ENCODE measurements at places on chromosomes 16 and 17.
A peak's percentile ranks its signal among the peaks of the same experiment; 100 is the strongest.

DNA sequence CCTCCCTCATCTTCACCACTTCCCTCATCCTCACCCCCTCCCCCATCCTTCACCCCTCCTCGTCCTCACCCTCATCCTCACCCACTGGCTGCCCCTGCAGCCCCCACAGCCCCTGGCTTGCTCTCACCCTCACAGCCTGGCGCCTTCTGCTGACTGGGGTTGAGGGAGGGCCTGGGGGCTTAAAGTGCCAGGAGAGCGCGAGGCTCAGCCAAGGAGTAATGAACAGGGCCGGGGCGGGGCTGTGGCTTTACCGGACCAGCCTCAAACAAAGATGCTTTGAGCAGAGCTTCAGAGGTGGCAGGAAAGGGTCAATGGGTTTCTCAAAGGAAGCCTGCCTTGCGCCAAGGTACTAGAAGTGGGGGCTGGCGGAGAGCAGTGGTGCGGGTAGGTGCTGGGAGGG, at the start of gene PRSS33:
PRSS33 (minus strand) TSS at position 155 of the 400 bp plus-strand sequence. CDS start 1,013 bp downstream, outside the sequence.
- DNase-seq, result no peak

DNA sequence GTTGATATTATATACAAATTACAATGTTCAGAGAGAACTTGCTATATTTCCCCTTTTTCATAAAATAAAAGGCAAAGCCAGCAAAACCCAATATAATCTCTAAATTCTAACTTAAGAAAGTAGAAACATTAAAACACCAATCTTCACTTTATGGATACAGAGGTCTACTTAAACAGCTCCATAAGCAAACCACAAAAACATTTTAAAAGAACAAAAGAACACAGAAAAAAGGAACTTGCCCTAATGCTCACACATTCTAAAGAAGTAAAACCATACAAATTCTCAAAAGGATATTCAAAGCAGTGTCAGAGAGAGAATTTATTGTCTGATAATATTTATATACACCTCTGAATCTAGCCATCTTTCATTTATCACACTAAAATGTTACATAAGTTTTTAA, 606 bp downstream of the ABCA10 start:
- DNase-seq, result no peak

DNA sequence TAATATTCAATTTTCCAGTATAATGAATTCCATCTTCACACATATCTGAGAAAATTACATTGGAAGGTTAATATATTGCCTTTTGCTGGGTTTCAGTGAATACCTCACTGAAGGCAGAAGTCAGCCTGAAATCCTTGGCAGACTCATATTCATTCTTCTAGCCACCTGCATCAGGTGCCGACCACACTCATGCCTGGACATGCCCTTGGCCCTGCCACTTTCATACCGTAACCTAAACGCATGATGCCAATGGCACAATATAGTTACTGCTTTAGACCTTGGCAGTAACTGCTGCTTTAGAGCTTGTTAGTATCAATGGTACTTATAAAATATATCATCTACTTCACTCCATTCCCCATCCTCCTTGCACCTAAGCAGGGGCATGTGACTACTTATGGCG, 817.6 kb upstream of the CDH8 start:
- no peak for DNase-seq

DNA sequence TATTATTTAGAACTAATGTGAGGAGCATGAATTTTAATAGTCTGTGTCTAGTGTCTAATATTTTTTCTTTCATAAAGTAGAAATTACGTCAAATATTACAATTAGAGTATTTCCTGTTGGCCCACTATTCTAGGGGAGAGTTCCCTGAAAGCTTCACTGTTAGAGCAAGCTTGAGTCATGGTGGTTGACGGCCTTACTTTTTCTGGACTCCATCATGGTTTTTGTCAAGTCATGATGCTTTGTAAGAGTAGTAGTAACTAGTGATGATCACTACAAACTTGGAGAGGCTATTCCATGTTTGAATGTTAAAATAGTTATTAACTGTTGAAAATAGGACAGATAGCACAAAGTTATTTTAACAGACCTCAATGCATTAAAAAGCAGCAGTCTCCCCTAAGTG, 1.7 kb downstream of the PSMD11 start:
- DNase-seq, result no peak

DNA sequence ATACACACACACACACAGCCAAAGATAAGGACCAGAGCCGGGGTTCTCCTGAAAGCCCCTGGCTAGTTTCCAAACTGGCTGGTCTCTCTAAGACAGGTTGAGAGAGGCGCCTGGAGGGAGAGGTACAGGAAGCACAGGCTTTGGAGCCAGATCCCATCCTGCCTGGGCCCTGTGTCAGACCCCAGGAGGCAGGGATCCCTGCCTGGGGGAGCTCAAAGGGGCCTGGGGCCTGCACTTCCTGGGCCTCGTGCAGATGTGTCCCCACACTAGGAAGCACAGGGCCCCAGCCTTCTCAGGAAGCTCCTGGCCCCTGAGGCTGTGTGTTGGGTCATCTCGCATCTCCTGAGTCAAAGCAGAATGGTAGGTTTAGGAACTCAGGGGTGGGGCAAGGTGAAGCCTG, 16.0 kb downstream of the SLC5A10 start:
- no peak for DNase-seq

- DNase-seq, result no peak
These were observed 911 bp downstream of the ARL16 start for GRCh38 chr17:81682565-81683207.

DNA sequence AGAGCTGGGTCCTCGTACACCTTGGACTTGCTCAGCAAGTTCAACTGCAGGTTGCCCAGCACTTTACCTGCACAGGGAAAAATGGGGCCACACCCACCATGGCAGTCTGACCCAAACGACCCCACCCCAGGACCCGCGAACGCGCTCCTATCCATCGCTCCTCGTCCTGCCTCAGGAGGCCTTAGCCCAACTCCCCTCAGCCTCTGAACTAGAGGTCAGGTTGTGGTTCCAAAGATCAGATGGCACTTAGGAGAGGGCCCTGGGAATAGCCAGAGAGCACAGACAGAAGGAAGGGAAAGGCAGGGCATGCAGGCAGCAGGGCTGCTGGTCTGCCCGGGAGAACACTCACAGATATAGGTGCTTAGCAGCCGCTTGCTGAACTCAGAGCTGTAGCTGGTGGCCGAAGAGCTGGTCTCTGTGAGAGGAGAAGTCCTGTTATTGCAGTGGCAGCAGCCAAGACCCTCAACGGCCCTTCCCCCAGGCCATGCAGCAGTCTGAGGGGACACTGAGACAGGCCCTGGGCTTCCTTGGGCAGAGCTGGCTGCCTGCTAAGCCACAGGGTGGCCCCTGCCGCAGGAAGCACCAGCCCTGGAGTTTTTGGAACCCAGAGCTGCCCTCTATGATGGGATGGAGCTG, 6.9 kb downstream of the ZACN start:
- no peak for DNase-seq

DNA sequence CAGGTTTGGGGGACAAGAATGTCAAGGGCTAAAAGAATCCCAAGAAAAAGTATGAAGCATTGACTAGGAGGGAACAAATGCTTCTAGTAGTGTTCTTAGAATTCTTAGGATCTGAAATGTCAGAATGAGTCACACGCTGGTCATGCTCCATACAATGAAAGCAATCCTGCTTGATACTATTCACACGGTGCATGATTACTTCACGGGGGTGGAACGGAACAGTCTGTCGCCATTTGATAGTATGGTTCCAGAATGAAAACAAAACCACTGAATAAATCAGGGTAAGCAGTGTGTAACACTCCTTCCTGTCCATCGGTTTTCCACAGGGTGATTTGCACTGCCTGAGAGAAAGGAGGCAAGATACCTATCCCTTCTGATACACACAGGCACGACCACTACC, 22.9 kb upstream of the YWHAE start:
- no peak for DNase-seq

DNA sequence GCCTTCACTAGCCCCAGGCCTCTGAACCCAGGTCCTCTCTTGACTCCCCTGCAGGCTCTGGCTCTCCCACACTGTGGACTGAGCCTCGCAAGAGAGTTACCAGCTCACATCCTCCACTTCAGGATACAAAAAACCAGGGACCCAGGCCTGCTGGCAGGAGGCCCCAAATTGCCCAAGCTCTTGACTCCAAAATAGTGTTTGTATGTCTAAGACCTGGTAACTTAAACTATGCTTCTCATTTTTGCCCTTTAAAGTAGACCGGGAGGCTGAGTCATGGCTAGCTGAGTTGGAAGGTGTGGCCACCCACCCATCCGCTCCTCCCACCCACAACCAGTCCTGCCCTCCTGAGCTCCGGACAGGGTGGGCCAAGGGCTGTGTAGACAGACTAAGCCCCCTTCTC, 250.0 kb downstream of the SOX9 start:
- DNase-seq, result no peak

- no peak for DNase-seq
These were observed 50.0 kb downstream of the NUP93 start for GRCh38 chr16:56779906-56780305.

DNA sequence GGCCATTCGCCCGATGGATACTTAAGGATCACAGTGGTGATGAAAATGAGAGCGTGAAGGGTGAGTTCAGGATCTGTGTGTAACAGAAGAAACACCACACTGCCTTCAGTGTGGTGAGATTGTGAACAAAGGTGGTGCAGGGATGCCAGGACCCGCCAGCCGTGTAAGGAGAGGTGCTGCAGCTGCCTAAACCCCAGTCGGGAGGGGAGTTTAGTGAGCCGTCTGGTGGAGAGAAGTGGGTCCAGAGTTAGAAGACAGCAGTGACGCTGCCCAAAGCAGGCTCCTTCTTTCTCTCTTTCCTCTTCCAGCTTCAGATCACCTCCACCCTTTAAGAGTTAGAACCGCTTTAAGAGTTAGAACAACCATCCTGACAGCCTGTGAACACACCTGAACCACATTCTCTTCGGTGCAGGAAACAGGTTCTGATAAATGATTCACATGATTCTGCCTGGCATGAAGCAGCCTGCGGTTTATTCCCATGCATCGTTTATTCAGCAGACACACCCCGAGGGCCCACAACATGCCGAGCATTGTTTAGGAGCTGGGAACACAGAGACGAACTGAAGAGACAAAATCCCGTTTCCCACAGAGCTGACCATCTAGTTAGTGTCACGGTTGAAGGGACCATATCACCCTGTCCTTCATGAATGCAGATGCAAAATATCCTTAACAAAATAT, 84.0 kb upstream of the DNAH17 start:
- no peak for DNase-seq

GRCh38 chr16:22315979-22316378, 18.8 kb downstream of the POLR3E start:
- DNase-seq, result no peak

DNA sequence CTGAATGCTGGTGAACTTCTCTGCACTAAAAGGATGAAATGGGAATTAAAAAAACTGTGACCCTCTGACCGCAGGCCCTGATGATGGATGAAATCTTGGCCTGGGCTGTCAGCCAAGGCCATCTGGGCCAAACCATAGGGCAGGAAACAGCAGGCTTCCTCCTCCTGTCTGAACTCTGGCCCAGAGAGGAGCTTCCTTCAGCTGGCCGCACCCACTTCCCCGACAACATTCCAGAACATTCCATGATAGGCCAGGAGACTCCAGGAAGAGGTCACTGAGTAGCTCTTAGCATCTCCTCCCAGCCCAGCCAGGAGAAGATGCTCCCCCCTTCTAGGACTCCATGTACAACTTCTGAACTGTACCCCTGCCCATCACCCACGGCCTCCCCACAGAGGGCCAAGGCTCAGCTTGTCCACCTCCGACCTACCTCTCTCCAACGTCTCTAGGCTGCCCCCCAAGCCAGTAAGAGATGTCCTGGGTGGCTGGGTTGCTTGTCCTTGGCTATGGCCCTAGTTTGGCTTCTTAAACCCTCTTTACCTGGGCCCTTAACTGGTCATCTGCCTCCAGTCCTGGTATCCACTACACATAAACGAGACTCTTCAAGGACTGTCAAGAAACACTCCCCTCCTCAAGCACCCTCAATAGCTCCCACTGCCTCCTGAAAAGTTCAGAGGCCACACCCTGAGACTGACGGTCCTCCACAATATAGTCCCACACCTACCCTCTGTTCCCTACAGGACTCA, 1.7 kb downstream of the RPH3AL start:
- DNase-seq, result no peak

DNA sequence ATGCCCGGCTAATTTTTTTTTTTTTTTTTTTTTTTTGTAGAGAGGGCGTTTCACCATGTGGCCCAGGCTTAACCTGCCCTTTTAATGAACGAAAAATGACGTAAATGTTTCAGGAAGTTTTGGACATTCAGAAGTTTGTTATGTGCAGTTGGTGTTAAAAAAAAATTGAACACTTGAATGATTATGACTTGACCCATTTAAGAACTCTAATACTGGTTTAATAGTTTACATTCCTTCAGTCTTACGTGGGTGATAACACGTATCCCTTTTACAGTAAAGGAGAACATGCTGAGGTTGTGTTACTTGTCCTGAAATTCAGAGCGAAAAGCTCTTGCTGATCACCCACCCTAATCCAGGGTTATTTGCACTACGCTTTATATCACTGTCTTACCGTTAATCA, 1.7 kb downstream of the MLYCD start:
- no peak for DNase-seq

GRCh38 chr16:56932721-56933619, 1.0 kb downstream of the HERPUD1 start:
- DNase-seq, result no peak

DNA sequence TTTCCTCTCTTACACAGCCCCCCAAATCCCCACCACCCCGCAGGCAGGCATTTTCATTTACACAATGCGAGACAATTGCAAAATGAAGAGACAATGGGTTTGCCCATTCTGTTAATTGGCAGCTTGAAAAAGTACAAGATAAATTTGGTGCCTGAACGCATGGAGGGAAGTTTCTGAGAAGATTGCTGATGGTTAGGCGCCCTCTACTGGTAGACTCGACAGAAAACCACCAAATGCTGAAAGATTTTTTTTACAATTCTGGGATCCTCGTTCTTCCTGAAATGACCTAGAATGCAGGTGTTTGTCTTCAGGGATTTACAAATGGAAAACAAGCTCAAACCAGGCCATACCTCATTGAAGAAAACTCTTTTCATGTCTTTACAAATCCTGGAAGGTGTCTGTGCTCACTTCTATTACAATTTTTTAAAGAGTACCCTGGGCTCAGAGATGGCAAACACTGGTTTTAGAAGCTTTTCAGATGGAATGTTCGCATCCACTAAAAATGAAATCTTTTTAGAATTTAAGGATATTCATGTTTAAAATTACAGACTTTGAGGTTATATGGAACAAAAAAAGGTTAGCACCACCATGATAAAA, 338.5 kb downstream of the PMP22 start:
- DNase-seq, result peak; percentile 11

GRCh38 chr17:32746698-32747097, 130.2 kb downstream of the MYO1D start:
- no peak for DNase-seq

DNA sequence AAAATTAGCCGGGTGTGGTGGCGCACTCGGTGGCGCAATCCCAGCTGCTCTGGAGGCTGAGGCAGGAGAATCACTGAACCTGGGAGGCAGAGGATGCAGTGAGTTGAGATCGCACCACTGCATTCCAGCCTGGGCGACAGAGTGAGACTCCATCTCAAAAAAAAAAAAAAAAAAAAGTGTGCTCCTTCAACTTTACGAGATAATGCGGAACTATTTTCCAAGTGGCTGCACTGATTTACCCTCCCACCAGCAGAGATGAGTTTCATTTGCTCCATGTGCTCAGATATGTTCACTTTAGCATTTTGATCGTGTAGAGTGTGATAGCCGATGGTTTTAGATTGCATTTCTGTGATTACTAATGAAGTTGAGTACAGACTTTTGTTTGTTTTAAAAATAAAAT, 20.0 kb upstream of the LASP1NB start:
- no peak for DNase-seq
